H1 (cell line): ENCODE measurements at places on chromosomes 6 and 20. TPM values are rescaled to one million over a fixed set of nuclear protein-coding genes. Genes with fewer than 3 reads are reported as not detected.

Gene LAMA2
- 3.6 and 3.8 TPM in 2 replicates for total RNA-seq

Gene SLC13A3
- total RNA-seq, result 9.4 and 9.8 TPM in 2 replicates

Gene COL9A1
- 14.4 and 18.1 TPM in 2 replicates for total RNA-seq

Gene TTLL9
- total RNA-seq, result not detected in 2 replicates

Gene HS3ST5
- 9.9 and 11.2 TPM in 2 replicates for total RNA-seq

Gene KHDRBS2
- 7.5 and 7.7 TPM in 2 replicates for total RNA-seq

GRCh38 chr6:158344534-158344933, 32.3 kb downstream of the TULP4 start:
- H3K4me1 ChIP-seq, result peaks cover 10% of the 10 kb centered on the region
- no peak overlapping the region for H3K4me3 ChIP-seq
- H3K27ac ChIP-seq, result no peak overlapping the region
- no peaks in the 10 kb centered on the region for H3K27me3 ChIP-seq

GRCh38 chr6:156972145-156972544, 195.0 kb downstream of the ARID1B start:
- no peak for DNase-seq
- no peak overlapping the region for H3K4me3 ChIP-seq

DNA sequence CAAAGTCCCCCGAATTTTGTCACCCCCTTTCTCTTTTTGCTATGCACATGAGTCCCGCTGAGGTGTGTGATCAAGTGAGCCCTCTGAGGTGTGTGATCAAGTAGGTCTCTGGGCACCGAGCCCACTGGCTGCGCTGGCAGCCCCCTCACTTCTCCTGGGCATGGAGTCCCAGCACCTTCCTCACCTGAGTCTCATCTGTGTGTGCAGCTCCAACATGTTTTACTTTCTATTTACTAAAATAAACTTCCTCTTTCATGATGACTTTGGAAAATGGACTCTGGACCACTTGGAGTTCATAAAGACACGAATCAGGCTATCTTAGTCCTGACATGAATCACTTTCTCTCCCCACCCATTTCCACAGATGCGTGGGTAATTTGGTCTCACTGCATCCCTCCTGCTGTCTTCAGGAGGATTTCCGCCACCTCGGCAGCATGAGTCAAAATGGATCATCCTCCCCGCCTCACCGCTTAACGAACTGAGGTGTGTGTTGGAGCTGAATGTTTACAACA, 39.8 kb downstream of the PRDM1 start:
- no peak for DNase-seq
- H3K4me3 ChIP-seq, result no peak overlapping the region
- no peaks in the 10 kb centered on the region for H3K36me3 ChIP-seq
- H3K4me1 ChIP-seq, result no peaks in the 10 kb centered on the region
- no peak overlapping the region for H3K27ac ChIP-seq

DNA sequence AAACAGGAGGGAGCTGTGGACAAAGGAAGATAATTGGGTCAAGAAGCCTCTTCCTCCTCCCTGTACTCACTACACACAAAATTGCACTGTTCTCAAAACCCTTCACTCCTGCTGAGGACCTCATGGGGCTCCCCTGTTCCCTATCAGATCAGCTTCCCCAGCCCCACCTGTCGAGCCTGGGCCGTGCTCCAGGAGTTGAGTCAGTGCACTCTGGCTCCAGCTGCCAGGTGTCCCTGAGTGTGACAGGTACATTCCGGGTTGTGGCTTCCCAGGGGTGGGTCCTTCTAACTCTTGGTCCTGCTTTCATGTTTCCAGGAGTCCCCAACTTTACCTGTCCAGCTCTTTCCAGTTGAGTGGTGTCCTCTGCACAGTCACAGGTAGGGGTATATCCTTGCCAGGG, 8.4 kb downstream of the RAB5IF start:
- DNase-seq, result no peak
- no peaks in the 10 kb centered on the region for H3K4me1 ChIP-seq
- H3K27me3 ChIP-seq, result no peaks in the 10 kb centered on the region
- H3K36me3 ChIP-seq, result peaks cover 30% of the 10 kb centered on the region
- no peak overlapping the region for H3K27ac ChIP-seq

DNA sequence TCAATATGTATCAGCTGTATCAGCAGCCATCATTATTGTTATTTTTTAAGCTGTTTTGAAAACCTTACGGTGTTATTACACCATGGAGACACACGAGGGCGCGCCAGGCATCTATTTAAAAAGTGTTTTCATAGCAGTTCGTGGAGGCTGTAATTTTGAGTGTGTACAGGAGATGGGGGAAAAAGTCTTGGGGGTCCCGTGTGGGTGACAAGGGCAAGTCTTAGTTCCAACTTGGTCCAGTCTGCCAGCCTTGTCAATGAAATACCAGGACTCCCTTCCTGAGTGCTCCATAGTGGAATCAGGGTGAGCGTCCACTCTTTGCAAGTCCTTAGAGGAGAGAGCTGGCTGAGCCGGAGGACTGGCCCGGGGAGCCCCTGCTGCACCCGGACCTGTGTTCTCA, 43.3 kb downstream of the SLC2A10 start:
- no peaks in the 10 kb centered on the region for H3K27me3 ChIP-seq
- H3K4me3 ChIP-seq, result no peak overlapping the region; the same call in 1 of the 2 replicates
- H3K36me3 ChIP-seq, result no peaks in the 10 kb centered on the region
- DNase-seq, result no peak

- no peaks in the 10 kb centered on the region for H3K4me1 ChIP-seq
- H3K36me3 ChIP-seq, result no peaks in the 10 kb centered on the region
- no peak for DNase-seq
- no peak overlapping the region for H3K27ac ChIP-seq
- H3K27me3 ChIP-seq, result no peaks in the 10 kb centered on the region
- no peak overlapping the region for H3K4me3 ChIP-seq
Measured at GRCh38 chr6:16901782-16902181, 140.5 kb upstream of the ATXN1 start.

DNA sequence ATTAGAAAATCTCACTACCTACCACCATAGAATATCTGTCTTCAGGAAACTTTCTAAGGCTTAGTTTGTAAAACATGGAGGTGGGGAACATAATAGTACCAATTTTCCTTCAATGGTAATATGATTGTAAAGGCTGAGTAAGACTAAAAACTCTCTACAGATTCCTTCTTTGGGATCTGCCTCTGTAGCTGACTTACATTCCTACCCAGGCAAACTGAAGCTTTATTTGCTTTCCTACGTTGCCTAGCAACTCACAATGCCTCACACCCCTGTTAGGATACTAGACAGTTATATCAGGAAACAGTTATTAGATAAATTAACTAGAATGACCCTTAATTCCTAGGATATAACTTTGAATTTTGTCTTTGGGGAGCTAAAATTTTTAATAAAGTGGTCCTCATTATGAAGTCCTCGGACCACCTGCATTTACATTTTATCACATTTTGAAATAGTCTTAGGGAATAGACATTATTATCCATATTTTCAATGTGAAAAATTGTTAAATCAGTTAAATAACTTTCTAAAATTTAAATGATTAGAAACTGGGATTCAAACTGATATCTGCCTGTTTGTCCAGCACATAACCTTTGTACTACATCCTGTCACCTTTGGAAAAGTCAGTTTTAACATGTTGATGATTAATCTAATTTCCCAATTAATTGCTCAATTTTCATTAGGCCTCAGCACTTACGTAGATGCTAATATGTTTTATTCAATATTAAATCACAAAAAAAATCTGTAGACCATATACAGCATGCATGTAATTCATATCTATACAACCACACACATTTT, 591.4 kb downstream of the RNF144B start:
- H3K27ac ChIP-seq, result no peak overlapping the region
- H3K27me3 ChIP-seq, result no peaks in the 10 kb centered on the region
- no peak for DNase-seq
- H3K4me3 ChIP-seq, result no peak overlapping the region
- H3K4me1 ChIP-seq, result 0 out of 2 replicates have a peak, but pooled peaks cover 2% of the 10 kb centered on the region

DNA sequence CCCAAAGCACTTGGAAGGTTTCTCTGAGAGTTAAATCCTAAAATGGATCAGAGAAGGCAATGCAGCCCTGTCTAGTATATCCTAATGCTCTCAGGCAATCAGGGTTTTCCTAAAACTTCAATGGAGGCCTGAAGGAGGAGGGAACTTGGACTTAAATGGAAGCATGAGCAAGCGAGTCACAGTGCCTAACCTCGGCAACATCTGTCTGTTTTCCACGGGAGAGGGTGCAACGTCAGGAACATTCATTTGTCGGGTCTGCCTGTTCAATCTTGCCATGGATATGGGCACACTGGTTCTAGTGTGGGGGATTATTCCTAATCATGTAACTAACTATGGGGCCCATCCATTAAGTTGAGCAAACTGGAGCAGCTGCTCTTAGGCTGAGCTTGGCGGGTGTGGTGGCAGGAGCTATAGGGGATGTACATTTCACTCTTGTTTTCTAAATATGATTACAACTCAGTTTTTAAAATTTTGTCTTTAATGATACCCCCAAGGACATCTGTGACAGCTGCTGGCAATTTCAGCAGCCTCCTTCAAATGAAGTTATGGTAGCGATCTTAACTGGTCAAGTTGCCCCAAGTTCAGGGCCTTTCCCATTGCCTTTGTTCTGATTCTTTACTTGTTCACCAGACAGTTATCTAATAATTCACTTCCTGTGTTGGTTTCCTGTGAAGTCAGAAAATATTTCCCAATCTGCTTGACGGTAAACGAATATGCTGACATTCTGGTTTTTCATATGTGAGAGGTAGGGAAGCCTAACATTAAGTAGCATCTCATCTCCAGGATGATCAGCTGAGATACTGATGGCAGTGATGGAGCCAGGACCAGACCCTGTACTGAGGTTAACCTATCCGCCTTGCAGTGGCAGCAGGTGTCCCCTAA, 21.6 kb downstream of the DSE start:
- no peaks in the 10 kb centered on the region for H3K4me1 ChIP-seq
- no peak for DNase-seq
- H3K27me3 ChIP-seq, result no peaks in the 10 kb centered on the region
- no peaks in the 10 kb centered on the region for H3K36me3 ChIP-seq
- no peak overlapping the region for H3K4me3 ChIP-seq
- no peak overlapping the region for H3K27ac ChIP-seq

GRCh38 chr6:32436995-32437836, 2.5 kb upstream of the HLA-DRA start:
- H3K27me3 ChIP-seq, result no peaks in the 10 kb centered on the region
- no peak overlapping the region for H3K27ac ChIP-seq
- DNase-seq, result no peak
- H3K4me1 ChIP-seq, result no peaks in the 10 kb centered on the region

GRCh38 chr6:25013246-25013645, 77.5 kb upstream of the RIPOR2 start:
- no peak for DNase-seq
- no peaks in the 10 kb centered on the region for H3K36me3 ChIP-seq
- H3K27me3 ChIP-seq, result no peaks in the 10 kb centered on the region
- peaks cover 10% of the 10 kb centered on the region for H3K4me1 ChIP-seq

DNA sequence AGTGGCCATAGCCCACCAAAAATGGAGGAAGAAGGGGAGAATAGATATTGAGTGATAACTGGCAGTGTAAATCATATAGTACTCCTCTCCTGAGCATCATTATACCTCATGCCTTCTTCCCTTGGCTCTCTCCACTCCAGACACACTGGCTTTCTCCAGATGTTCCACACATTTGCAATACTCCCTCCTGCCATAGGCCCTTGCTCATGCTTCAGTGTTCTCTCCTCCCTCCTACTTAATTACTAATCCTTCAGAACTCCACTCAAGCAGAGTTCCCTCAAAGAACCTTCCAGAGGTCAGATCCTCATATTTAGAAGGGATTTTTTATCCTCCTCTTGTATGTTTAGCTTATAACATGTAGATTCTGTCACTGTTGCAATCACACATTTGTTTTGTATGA, 279.5 kb upstream of the SUPT3H start:
- no peak overlapping the region for H3K4me3 ChIP-seq
- no peak overlapping the region for H3K27ac ChIP-seq
- no peaks in the 10 kb centered on the region for H3K4me1 ChIP-seq
- peaks cover 3% of the 10 kb centered on the region for H3K27me3 ChIP-seq
- no peak for DNase-seq
- no peaks in the 10 kb centered on the region for H3K36me3 ChIP-seq

- DNase-seq, result no peak
- no peak overlapping the region for H3K4me3 ChIP-seq
- H3K36me3 ChIP-seq, result no peaks in the 10 kb centered on the region
- H3K27me3 ChIP-seq, result no peaks in the 10 kb centered on the region; the same call in 1 of the 2 replicates
- no peak overlapping the region for H3K27ac ChIP-seq
Measured at GRCh38 chr20:46713957-46714834, 4.7 kb downstream of the SLC2A10 start.

GRCh38 chr6:116847227-116847626, 18.3 kb upstream of the GPRC6A start:
- no peak overlapping the region for H3K4me3 ChIP-seq
- no peaks in the 10 kb centered on the region for H3K27me3 ChIP-seq
- no peaks in the 10 kb centered on the region for H3K36me3 ChIP-seq
- no peak overlapping the region for H3K27ac ChIP-seq
- no peaks in the 10 kb centered on the region for H3K4me1 ChIP-seq

- no peak overlapping the region for H3K4me3 ChIP-seq
- no peaks in the 10 kb centered on the region for H3K4me1 ChIP-seq
- DNase-seq, result no peak
- H3K36me3 ChIP-seq, result peaks cover 14% of the 10 kb centered on the region
Measured at GRCh38 chr6:53495506-53496499, 49.1 kb downstream of the GCLC start.
